ENCODE measurements at places on chromosomes 1 and 21.

GRCh38 chr1:156583821-156584622 lies 4.5 kb downstream of the TTC24 start:
- no peak for DNase-seq

GRCh38 chr1:55935236-55935635 lies 644.1 kb downstream of the PLPP3 start:
- DNase-seq: no peak

GRCh38 chr21:45557616-45558043 lies 15.4 kb upstream of the SLC19A1 start:
- no peak for DNase-seq

DNA sequence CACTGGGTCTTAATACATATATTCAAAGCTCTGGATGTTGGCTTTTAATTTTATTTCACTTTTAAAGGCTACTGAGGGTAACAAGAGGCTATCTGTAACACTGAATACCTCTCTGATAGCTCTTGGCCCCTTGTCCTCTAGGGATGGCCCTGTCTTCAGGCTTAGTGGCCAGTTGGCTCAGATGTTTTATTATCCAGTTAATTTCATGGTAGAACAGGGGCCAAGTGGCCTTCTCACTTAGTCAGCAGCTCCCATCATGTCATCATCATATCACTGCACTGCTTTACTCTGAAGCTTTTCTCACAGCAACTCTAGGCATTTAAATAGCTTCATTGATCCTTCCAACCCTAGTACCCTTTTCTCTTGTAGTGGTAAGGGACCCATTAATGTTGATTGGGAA lies 40.2 kb upstream of the MACF1 start:
- no peak for DNase-seq

DNA sequence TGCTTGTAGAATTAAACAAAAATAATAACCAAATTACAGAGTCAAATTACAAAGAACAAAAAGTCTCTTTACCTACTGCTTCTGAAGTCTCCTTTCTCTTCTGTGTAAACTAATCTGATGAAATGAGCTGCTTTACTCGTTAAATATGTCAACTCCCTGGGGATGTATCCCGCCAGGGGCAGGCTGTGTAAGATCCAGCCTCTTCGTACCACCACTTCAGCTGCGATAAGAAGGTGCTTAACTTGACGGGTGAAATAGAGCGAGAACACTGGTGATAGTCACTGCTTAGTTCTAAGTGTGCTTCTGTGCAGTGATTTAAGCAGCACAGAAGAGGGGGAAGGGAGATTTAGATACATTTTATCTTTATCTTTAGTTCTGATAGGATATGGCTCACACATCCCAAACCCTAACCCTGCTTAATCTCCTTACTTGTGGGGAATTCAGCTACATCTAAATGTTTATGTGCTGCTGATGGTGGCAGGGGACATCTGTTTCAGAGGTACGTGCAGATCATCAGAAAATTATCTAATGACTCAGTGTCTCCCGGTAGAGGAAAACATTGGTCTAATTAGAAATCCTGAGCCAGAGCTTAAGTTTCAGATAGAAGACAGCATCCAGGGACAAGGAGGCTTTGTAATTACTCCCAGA lies 46.0 kb downstream of the RHOU start:
- DNase-seq: no peak

- no peak for DNase-seq
These were observed 18.4 kb upstream of the COL6A2 start for GRCh38 chr21:46079352-46080170.

- DNase-seq: no peak
These were observed 4.2 kb upstream of the ABCB10 start for GRCh38 chr1:229562686-229563085.

DNA sequence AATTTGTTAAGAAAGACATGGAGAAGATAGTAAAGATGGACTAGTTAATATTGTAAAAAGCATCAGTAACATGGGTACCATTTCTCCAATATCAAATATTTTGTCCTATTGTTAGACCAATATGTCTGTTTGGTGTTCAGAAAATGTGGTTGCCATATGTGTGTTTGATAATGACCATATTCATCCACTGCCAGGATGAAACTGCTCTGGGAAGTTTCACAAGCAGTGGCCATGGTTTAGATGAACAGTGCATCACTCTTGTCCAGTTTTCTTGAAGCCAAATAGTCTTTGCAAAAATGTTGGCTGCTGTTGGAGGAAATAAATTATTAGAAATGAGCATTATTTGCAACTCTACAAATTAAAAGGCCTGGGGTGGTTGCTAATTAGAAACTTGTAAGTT lies 333.8 kb downstream of the NUF2 start:
- no peak for DNase-seq

DNA sequence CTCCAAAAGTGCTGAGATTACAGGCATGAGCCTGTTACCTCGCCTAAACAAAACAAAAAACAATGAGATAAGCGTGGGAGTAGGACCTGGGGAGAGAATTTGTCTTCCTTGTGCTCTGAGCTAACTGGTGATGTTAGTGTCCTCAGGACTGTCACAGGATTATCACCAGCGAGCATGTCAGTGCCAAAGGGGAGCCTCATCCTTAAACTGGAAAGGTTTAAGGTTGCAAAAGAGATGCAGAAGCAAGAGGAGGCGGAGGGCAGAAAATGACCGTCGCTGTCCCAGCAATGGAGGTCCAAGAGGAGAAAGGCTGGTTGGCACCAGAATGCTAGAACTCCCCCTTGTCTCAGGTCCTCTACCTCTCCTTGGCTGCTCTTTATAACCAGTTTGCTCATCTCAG lies 3.9 kb downstream of the SYPL2 start:
- DNase-seq: no peak

- no peak for DNase-seq
These were observed 25.4 kb upstream of the ALDH4A1 start for GRCh38 chr1:18927654-18928272.

- DNase-seq: no peak
These were observed 1.5 kb upstream of the NR0B2 start for GRCh38 chr1:26915204-26915842.

DNA sequence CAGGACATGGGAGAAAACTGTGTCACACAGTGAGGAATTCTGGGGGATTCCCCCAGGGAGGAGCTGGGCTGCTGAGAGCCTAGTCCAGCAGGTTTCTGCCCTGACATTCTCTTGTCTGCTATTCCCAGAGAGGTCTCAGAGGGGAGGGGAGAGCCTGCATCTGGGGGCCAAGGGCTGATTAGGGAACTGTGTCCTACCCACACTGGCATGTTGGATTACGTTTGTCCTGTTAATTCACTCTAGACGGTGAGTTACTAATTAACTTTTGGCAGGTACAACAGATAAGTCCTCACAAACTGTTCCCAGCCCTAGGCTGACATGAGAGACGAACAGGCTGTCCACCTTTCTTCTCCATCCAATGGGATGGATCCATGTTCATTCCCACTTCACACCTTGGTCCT lies 2.6 kb upstream of the SH3BGRL3 start:
- DNase-seq: no peak

- DNase-seq: no peak
These were observed 15.8 kb upstream of the PLA2G2C start for GRCh38 chr1:20202166-20202565.

DNA sequence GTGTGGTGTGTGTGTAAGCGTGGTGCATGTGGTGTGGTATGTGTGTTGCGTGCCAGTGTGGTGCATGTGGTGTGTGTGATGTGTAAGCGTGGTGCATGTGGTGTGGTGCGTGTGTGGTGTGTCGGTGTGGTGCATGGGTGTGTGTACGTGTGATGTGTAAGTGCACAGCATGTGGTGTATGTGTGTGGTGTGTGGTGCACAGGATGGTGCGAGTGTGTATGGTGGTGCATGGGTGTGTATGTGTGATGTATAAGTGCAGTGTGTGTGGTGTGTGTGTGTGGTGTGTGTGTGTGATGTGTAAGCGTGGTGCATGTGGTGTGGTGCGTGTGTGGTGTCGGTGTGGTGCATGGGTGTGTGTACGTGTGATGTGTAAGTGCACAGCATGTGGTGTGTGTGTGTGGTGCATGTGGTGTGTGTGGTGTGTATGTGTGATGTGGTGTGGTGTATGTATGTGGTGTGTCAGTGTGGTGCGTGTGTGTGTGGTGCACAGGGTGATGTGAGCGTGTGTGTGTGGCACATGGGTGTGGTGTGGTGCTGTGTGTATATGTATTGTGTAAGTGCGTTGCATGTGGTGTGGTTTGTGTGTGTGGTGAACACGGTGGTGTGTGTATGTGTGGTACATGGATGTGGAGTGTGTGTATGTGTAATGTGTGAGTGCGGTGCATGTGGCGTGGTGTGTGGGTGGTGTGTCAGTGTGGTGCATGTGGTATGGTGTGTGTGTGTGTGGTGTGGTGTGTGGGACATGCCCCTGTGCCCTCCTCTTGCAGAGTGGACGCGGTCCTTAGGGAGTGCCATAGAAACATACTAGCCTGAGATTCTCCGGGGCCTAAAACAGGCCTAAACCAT lies 1.1 kb upstream of the C2CD2 start:
- no peak for DNase-seq

- no peak for DNase-seq
These were observed 752.8 kb upstream of the RGS18 start for GRCh38 chr1:191405417-191405816.

DNA sequence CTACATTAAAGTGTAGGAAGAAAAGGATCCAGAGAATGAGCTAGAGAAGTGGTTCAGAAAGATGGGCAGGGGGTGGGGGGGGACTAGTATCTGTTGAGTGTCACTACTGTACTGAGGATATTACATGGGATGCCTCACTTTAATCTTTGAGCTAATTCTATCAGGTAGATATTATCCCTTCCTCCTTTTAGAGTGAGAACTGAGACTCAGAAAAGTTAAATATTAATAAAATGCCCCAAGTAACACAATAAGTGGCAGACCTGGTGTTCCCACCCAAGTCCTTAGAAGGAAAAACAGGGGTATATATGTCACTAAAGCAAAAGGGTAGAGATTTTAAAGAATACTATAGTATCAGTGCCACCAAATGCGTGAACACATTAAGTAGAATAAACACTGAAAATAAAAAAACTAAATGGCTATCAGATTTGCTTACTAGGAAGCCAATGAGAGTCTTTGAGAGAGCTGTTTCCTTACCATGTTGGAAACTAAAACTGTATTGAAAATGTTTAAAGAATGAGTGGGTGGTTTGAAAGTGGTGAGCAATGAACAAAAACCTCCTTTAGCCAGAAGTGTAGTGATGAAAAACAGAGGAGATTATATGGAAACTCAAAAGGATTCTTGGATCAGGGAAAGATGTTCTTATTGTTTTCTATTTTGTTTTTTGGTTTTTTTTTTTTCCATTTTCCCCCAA lies 230.8 kb downstream of the BARHL2 start:
- no peak for DNase-seq
